NCI-H2171 (cell line): ENCODE measurements at places on chromosomes 3 and 15.
A peak's percentile ranks its signal among the peaks of the same experiment; 100 is the strongest.

- peak; percentile 26 for DNase-seq
Measured at GRCh38 chr15:50881121-50882048, 27.1 kb upstream of the AP4E1 start.

GRCh38 chr3:124845406-124845805, 41.8 kb downstream of the ITGB5 start:
- DNase-seq: no peak

DNA sequence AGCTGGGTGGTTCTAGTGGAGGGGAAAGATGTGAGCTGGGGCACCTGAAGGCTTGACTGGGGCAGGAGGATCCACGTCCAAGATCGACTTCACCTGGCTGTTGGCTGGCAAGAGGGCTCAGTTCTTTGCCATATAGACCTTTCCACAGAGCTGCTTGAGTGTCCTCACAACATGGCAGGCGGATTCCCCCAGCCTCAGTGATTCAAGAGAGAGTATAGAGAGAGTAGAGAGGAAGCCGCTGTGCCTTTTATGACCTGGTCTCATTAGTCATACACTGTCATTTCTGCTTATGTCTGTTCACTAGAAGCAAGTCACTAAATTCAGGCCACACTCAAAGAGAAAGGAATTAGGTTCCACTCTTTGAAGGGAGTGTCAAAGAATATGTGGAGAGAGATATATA, 101.6 kb downstream of the APBA2 start:
- DNase-seq: no peak

DNA sequence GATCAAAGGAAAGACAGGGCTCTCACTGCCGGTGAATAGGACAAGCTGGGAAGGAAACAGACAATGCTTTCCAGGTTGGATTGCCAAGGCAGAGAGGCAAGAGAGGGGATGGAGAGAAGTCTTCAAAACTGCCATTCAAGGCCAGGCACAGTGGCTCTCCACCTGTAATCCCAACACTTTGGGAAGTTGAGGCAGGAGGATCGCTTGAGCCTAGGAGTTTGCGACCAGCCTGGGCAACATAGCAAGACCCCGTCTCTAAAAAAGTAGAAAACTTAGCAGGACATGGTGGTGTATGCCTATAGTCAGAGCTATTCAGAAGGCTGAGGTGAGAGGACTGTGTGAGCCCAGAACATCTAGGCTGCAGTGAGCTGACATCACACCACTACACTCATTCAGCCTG, 43.5 kb upstream of the IDH2 start:
- no peak for DNase-seq

- DNase-seq: no peak
Measured at GRCh38 chr3:12662593-12663400, 1.1 kb downstream of the RAF1 start.

DNA sequence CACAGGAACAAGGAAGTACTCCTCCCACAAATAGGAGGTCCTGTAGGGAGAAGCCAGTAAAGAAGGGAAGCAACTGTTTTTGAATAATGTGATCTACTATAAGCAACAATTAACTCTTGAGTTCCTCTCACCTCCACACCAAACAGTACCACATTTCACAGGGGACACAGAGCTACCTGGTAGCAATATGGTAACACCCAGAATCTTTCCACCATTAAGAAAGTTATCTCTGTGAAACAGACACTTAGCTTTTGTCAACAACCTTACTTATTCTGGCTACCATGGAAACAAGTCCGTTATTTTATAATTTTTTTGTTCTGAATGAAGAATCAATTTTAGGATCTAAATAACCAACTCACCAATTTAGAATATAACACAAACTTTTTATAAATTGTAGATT, 49.5 kb downstream of the TBL1XR1 start:
- DNase-seq: no peak

DNA sequence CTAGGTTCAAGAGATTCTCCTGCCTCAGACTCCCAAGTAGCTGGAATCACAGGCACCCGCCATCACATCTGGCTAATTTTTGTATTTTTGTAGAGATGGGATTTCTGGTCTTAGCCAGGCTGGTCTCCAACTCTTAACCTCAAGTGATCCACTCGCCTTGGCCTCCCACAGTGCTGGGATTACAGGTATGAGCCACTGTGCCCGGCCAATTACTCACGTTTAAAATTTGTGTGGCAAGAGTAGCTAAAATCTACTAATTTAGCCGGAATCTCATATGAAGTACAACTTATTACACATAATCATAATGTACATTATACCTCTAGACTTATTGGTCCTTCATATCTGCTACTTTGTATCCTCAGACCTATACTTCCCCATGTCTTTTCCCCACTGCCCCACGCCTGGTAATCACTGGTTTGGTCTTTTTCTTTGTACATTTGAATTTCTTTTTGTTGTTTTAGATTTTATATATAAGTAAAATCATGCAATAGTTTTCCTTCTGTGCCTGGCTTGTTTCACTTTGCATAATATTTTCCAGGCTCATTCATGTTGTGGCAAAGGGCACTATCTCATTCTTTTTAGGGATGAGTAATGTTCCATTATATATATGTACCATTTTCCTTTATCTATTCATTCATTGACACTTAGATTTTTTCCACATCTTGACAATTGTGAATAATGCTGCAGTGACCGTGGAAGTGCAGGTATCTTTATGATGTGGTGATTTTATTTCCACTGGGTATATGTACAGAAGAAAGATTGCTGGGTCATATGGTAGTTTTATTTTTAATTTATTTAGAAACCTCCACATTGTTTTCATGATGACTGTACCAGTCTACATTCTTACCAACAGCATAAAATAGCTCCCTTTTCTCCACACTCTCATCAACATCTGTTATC, 605.0 kb upstream of the CBLB start:
- DNase-seq: no peak

- DNase-seq: no peak
Measured at GRCh38 chr3:103269287-103269686, 834.5 kb downstream of the ZPLD1 start.

DNA sequence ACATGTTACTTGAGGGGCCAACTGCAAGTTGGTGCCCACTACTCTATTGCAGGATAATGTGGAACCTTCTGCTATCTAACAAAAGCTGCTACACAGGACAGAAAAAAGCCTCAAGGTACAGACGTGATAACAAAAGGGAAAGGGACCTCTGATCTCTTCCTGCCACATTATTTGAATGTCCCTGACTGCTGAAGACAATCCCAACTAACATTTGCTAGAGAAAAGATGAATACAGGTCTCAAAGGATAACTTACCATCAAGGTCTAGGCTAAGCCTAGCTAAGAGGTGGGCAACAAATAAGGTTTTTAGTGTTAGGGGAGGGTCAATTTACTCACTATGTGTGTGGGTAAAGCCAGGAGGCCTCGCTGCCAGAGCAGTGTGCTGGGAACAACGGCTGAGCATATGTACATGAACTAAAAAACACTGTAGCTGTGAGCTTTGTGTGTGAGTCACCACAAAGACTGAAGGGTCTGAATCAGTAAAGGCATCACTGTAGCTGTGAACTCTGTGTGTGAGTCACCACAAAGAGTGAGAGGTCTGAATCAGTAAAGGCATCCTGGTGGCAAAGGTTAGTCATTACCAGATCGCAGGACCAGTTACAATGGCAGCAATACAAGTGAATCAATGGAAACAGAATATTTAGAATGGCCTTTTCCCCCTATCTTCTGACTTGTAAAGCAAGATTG, 111.7 kb downstream of the LMLN start:
- DNase-seq: no peak

GRCh38 chr3:168091941-168092340, 3.8 kb downstream of the GOLIM4 start:
- DNase-seq: no peak

- DNase-seq: no peak
Measured at GRCh38 chr3:17360991-17361390, 381.4 kb downstream of the TBC1D5 start.

GRCh38 chr3:145981056-145981455, 179.9 kb downstream of the PLOD2 start:
- DNase-seq: no peak

DNA sequence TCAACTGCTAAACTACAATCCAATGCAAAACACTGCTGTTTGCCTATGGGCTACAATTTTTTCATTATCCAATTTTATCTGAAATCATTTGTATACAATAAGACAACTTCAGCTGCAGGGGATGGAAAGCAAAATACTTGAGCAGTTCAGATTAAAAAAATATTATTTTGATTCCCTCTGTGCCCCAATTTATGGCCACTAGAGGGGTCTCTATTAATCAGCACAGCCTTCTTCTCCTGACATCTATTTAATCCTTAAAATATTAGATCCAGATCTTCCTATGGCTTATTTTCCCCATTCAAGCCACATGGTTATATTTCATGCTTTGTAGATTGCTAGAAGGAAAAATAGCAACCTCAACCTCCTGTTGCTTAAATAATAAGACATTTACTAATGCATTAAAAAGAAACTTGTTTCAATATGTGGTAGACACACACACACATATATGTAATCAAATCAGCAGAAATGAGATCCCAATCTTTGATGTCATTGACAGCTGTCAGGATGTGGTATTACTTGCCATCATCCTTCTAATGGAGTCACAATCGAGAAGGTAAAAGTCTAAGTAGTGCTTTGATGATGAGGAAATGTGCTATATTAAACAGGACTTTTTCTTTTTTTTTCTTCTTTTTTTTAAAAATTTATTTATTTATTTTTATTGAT, 104.2 kb downstream of the P2RY1 start:
- no peak for DNase-seq

- DNase-seq: no peak
Measured at GRCh38 chr15:81819924-81820635, 225.7 kb downstream of the MEX3B start.

- DNase-seq: peak; percentile 90
Measured at GRCh38 chr15:64905119-64905831, 6.4 kb upstream of the ANKDD1A start.

DNA sequence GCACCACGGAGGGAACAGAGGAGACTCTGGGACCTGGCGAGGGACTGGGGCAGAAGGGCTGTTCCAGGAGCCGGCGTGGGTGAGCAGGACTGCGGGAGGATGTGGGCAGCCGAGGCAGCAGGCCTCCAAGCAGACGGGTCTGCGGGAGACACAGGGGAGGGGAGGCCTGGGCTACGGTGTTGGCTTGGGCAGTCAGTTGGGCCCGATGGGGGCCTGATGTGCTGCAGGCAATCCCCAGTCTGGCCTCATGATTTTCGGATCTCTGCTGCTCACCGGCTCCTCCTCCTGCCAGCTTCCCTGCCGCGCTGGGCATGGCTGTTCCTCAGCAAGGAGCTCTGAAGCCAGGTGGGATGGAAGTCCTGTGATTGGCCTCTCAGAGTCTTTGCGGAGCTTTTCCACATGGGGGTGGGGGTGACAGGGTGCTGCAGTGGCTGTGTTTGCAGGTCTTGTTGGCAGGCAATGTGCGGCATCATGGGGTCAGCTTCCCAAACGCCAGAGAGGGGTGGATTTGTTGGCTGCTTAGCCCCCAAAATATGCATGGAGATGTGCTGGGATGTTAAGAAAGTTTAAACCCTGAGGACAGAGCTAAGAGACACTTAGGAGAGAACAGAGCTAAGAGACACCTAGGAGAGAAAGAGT, 19.3 kb downstream of the MINAR1 start:
- no peak for DNase-seq

DNA sequence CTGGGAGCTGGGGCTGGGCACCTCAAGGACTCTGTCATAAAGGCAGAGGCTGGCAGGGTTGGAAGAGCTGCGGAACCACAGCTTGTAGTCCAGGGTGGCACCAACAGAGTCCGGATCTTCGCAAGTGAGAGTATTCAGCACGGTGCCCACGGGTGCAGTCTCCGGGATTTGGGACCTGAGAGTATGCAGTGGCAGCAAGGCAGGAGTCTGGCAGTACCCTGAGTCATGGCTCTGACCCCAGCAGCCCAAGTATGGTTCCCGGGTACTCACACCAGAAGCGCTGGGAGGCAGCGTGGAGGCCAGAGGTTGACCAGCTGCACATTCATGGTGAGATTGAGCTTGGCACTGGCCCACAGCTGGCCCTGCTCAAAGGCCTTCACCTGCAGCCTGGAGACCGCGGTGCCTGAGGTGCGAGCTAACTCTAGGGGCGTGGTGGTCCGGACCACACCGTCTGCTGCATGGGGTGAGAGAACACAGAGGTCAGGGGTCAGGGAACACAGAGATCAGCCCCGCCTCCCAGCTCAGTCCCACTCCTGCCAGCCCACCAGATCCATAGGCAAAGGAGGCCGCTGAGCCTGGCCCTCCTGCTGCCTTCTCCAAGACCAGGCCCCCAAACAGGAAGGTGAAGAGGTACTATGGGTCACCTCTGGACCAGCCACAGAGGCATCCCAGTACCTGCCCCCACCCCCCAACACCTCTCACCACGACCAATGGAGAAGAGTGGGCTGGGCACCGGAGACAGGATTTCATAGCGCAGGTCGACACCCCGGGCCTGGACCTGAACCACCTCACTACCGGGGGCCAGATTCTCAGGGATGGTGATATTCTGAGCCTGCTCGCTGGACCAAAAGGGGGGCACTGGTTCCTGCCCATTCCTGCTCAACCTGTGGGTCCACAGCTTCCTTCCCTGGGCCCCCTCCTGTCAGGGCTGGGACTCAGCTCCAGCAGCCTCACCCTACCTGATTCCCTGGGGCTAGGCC, 4.5 kb downstream of the CDHR4 start:
- DNase-seq: no peak

- no peak for DNase-seq
Measured at GRCh38 chr3:134332344-134332743, 41.9 kb downstream of the AMOTL2 start.

GRCh38 chr15:100245855-100246254, 95.9 kb downstream of the ADAMTS17 start:
- DNase-seq: no peak

DNA sequence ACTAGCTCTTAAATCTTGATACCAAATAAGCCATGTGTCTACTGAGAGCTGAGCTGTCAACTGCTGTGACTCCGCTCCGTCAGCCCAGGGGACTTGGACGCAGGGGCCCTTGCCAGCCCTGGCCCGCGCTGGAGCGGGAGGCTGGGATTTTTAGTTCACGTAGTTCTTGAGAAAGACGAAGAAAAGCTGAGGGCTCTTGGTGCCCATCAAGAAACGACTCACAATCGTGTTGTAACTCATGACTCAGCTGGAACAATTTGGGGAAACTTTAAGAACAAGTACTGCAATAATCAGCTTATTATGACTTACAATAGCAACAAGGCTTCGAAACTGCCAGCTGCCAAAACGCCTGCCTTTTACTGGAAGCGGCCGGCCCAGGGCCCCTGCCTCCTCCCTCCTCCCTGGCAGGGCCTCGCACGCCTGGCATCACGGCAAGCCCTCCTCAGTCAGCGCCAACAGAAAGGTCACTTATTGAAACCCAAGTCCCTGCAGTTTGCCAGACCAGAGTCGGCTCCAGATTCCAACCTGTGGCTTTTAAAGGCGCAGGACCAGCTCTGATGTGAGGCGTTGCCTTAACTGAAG, 60.3 kb downstream of the RGMA start:
- no peak for DNase-seq
